ENCODE measurements at places on chromosomes 5 and 9. TPM values are rescaled to one million over a fixed set of nuclear protein-coding genes. Genes with fewer than 3 reads are reported as not detected.

Gene MYMK
- not detected for total RNA-seq

Gene SPINK7
- not detected for total RNA-seq

Gene MCC
- 8.2 TPM for total RNA-seq

Gene RACK1
- total RNA-seq: 3,784 TPM

All from bronchus fibroblast of lung (primary cell).